ENCODE measurements at places on chromosomes 13 and 19.

GRCh38 chr19:37519890-37520289 is 13.2 kb downstream of the ZNF793 start:
- peak; percentile 1 for DNase-seq

GRCh38 chr19:37655689-37656371 is 565 bp upstream of the ZFP30 start:
- DNase-seq, result peak; percentile 84

GRCh38 chr13:25673711-25674110 is 301.9 kb downstream of the ATP8A2 start:
- DNase-seq, result no peak

DNA sequence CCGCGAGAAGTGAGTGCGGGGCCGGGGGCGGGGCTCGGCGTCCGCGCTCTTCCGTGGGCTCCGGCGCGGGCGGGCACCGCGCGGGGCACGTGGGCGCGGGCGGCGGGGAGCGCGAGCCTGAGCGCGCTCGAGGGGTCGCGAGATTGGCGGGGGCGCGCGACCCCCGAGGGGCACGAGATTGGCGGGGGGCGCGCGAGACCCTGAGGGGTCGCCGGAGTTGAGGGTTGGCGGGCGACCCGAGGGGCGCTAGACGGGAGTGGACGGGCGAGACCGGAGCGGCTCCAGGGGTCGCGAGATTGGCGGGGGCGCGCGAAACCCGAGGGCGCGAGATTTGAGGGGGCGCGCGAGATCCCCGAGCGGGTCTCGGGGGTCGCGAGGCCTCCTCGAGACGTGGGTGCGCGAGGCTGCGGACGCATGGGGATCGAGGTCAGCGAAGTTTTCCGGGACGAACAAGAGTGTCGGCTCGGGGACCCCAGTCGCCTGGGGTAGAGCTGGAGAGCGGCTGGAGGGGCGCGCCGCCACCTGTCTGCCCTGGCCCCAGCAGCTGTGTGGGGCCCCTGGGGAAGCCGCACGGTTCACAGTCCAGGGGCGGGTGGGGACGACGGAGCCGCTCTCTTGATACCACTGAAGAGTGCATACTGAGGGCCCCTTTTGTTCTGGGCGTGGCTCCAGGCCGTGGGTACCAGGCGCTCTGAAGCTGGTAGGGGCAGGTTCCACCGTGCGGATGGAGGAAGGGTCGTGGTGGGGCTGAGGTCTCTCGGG is 682 bp downstream of the SSBP4 start:
- peak; percentile 53 for DNase-seq

DNA sequence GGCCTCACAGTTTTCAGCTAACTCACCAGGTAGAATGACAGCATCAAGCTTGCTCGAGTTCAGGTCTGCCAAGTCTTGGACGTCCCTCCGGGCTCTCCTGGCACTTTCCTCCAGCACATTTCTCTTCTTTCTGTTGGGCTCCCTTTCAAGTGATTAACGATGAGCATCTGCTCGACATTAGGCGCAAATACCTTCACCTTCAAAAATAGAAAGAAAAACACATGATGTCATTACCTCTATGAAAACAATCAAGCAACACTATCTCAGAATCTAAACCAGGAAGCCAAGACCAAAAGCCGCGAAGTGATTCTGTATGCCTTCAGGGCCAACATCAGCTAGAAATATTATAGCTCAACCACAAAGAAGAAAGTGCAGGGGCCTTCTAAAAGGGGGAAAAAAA is 15.4 kb upstream of the CLN5 start:
- DNase-seq, result no peak

DNA sequence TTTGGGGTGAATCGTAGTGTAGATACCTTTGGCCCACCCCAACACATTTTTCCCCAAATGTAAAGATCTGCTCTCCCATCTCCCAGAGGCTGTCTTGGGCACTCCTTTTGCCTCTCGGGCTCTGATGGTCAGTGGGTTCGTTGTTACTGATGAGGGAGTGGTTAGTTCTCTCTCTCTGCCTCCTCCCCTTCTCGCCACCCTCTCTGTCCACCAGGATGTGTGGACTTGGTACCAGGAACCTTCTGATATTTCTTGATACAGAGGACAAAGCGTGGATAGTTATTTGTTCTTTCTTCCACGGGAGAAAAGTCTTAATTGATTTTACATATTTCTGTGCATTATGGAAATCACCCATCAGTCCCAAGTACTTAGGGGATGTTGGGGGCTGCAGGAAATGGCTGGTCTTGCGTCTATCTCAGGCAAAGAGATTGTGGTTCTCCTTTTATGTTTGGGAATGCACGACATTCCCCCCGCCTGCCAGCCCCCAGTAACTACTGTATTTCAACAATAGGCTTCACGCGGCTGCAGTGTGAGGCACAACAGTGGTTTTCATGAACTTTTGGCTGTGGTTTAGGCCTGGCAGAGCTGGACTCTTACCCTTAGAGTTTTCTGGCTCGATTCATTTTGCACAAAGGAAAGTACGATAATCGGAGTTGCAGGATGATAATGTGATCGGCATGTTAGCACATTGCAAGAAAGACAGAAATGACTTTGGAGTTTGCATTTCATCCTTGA is 79.0 kb upstream of the ZNF536 start:
- no peak for DNase-seq

GRCh38 chr19:39128516-39129079 is 3.0 kb downstream of the PAK4 start:
- DNase-seq, result no peak

GRCh38 chr19:43465468-43466120 is at the start of gene LYPD3:
Gene LYPD3 (minus strand): TSS chr19:43465608. CDS start chr19:43465571, 37 bp downstream.
- DNase-seq, result peak; percentile 14

DNA sequence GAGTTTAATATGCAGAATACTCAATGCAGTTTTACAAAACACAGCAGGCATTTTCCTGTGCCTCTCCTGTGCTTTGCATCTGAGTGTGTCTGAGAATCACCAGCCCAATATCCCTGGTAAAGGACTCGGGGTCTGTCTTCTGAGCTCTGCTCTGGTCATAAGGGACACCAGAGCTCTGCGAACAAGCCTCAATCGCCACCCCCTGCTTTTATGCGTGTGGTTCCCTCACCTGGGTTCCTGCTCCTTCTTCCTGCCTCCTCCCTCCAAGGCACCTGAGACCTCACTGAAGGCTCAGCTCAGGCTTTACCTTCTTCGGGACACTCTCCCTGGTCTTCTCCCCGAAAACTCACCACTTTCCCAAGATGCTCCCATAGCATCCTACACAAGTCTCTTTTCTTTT is 84.5 kb downstream of the EFNB2 start:
- DNase-seq, result no peak

GRCh38 chr13:39821977-39822376 is 166.5 kb downstream of the COG6 start:
- DNase-seq, result no peak

DNA sequence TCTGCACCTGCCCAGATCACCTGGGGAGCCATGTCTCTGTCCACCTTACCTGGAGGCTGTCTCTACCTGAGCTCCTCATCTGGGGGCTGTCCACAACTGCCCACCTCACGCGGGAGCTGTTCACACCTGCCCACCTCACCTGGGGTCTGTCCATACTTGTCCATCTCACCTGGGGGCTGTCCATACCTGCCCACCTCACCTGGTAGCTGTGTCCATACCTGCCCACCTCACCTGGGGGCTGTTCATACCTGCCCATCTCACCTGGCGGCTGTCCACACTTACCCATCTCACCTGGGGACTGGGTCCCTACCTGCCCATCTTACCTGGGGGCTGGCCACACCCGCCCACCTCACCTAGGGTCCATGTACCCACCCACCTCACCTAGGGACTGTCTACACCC is 10.0 kb upstream of the CPAMD8 start:
- no peak for DNase-seq

DNA sequence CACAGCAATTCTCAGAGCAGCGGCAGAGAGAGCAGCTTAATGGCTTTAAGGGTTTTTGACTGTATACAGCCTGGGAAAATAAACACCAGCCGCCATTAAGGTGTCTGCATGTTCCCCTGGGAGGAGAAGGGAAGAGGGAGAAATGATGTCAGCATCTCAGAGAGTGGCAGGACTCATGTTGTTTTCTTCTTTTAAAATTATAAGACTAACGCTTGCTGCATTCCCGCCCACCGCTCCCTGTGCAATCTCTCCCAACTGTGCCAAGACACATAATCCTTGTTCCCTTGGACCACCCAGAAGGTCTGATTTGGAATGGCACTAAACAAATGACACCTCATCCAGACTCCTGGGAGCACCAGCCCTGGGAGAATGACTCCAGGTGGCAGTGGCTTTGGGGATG is 27.7 kb upstream of the FAM216B start:
- no peak for DNase-seq

- DNase-seq, result no peak
Observed at GRCh38 chr19:28297586-28298157, 915.3 kb downstream of the UQCRFS1 start.

GRCh38 chr19:5313307-5313706 is 27.3 kb downstream of the PTPRS start:
- no peak for DNase-seq

DNA sequence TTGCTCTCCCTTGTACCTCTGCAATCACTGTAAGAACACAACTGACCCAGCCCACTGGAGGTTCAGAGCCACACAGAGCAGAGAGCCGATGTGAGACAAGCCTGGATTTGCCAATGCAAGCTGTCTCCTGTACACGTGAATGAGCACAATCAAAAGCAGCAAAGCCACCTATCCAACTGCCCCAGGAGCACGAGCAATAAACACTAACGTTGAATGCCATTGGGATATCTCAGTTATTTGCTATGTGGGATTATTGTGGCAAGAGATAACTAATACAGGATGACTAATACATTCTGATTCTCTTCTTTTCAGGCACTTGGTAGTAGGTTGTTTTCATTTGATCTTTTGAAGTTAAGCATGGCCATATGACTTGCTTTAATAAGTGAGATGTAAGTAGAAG is 85.2 kb upstream of the FAM216B start:
- no peak for DNase-seq

DNA sequence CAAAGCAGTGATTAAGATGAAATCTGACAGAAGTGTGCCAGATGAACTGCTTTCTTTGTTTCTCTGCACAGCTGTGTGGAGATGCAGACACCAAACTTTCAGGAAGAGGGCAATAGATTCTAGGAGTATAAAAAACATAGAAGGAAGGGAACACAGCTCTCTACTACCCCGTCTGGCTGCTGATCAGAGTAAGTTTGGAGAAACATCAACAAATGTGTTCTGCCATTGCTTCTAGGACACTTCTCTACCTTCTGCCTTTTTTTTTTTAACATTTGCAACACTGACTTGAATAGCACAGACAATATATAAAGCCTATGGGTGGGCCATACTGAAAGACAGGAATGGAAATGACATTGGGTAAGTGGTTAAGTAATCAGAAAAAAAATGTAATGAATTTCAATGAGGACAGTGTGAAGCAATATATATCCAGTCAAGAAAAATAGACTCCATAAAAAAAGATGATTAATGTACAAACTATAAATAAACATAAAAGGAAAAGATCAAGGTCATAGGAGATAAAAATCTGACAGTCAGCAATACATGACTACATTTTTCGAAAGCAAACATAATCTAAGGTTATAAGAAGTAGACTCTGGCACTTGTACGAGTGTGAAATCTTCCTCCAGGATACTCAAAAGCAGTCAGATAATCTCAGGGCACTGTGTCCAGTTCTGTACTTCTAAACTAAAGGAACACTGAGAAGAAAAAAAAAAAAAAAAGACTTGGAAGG is 21.4 kb downstream of the NUFIP1 start:
- no peak for DNase-seq

GRCh38 chr19:46975925-46976782 is 43.5 kb upstream of the NPAS1 start:
- no peak for DNase-seq
